Activated CD4-positive, alpha-beta T cell treated with anti-CD3 and anti-CD28 coated beads for 36 hours (primary cell): ENCODE measurements at places on chromosomes 16 and 17. TPM values are rescaled to one million over a fixed set of nuclear protein-coding genes. Genes with fewer than 3 reads are reported as not detected.
A peak's percentile ranks its signal among the peaks of the same experiment; 100 is the strongest.

DNA sequence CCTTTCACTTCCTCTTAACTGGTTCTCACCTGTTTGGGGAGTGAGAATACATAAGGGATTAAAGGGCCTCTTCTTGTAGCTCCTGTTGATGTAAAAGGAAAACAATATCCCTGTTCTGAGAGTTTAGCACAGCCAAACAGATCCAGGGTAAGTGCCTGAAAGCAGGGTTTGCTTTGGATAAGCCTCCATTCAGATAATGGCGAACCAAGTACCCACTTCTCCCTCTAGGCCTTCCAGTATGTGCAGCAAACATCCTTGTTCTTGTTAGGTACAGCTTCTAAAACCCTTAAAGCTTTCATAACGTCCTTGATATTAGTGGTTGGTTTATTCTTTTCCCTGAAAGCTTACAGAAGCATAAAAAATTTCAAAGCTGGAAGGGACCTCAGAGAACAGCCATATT is 130.6 kb upstream of the DNAH9 start:
- no peaks in the 10 kb centered on the region for H3K27me3 ChIP-seq
- no peaks in the 10 kb centered on the region for H3K4me1 ChIP-seq
- DNase-seq, result no peak
- no peak overlapping the region for H3K4me3 ChIP-seq
- no peak overlapping the region for H3K27ac ChIP-seq

DNA sequence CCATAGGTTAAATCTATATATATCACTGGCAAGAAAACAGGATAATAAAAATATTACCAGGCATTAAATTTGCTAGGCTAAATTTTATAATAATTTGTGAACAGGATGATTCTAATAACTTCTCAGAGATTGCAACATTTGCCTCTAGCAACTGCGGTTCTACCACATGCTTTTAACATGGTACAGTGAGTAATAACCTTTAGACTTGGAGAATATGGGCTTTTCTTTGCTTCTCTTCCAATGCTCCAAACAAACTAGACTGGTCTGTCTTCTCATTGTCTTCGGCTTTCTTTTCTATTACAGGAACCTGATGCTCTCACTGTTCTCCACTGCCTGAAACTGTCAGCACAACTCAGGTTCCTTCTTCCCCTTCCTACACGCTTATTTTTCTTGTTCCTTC is 80.6 kb downstream of the CA4 start:
- no peak overlapping the region for H3K27ac ChIP-seq
- no peak overlapping the region for H3K4me3 ChIP-seq
- no peak for DNase-seq
- no peaks in the 10 kb centered on the region for H3K27me3 ChIP-seq
- H3K4me1 ChIP-seq, result peaks cover 6% of the 10 kb centered on the region
- peaks cover 7% of the 10 kb centered on the region for H3K36me3 ChIP-seq

DNA sequence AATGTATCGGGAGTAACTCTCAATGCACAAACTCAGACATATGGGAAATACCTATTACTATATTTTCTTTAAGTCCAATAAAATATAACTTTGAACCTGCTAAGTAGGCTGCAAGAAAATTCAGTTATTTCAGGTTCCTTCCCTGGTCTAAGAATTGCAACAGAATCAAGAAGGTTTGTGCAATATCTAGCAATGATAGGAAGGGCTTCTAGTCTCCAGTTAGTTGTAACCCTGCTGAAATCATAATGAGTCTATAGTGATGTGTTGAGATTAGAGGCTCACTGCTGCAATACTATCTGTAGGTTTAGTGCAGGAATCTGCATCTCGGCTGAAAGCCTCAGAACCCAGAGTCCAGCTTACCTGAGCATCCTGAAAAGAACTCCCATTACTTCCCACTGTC is 110.5 kb downstream of the PMP22 start:
- DNase-seq, result no peak
- H3K4me3 ChIP-seq, result no peak overlapping the region
- H3K27ac ChIP-seq, result no peak overlapping the region

DNA sequence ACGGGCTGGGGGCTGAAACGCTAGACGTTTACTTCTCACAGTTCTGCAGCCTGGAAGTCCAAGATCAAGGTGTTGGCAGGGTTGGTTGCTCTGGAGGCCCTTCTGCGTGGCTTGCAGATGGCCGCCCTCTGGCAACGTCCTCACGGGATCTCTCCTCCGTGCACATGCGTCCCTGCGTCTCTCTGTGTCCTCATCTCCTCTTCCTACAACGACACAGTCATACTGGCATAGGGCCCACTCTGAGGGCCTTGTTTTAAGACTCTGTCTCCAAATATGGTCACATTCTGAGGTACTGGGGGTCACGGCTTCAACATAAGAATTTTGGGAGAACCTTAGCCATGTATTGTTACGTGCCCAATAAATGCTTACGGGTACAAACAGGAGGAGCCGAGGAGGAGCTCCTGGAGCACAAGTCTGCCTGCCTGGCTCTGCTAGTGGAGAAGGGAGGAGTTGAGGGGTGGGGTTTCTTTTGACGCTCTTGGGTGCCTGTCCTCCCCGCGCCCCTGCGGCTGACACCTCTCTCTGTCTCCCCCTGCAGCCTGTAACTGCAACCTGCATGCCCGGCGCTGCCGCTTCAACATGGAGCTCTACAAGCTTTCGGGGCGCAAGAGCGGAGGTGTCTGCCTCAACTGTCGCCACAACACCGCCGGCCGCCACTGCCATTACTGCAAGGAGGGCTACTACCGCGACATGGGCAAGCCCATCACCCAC is 141.1 kb downstream of the NTN1 start:
- H3K4me1 ChIP-seq, result no peaks in the 10 kb centered on the region
- H3K4me3 ChIP-seq, result no peak overlapping the region
- H3K27ac ChIP-seq, result no peak overlapping the region
- H3K27me3 ChIP-seq, result no peaks in the 10 kb centered on the region
- no peaks in the 10 kb centered on the region for H3K36me3 ChIP-seq

DNA sequence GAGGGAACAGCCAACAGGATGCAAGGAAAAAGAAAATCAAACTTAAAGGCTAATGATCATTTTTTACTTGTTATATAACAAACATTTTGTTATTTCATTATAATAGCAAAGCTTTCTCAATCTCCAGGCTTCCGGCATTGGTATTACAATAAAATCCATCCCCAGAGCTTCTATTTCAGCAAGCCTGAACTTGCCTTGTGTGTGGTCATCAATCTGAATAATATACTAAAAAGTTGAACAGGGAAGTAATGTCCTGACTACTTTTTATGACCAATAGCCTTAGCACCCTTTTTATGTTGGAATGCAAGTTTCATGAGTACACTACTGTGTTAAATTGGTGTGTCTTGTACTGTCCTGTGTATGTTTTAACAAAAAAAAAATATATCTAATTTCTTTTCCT is 27.1 kb upstream of the VWA3A start:
- peaks cover 21% of the 10 kb centered on the region for H3K36me3 ChIP-seq
- no peak for DNase-seq
- no peaks in the 10 kb centered on the region for H3K27me3 ChIP-seq
- H3K27ac ChIP-seq, result no peak overlapping the region
- H3K4me3 ChIP-seq, result no peak overlapping the region
- H3K4me1 ChIP-seq, result peaks cover 9% of the 10 kb centered on the region

- H3K36me3 ChIP-seq, result peaks cover 50% of the 10 kb centered on the region
- no peak overlapping the region for H3K4me3 ChIP-seq
- H3K27ac ChIP-seq, result no peak overlapping the region
- no peaks in the 10 kb centered on the region for H3K27me3 ChIP-seq
- no peaks in the 10 kb centered on the region for H3K4me1 ChIP-seq
Measured at GRCh38 chr17:37261286-37261685, 114.5 kb upstream of the C17orf78 start.

GRCh38 chr17:66301864-66302741 is at the start of gene PRKCA:
TSS of gene PRKCA (plus strand) at chr17:66302613.
- peaks cover 29% of the 10 kb centered on the region for H3K36me3 ChIP-seq
- no peaks in the 10 kb centered on the region for H3K27me3 ChIP-seq
- peaks cover 43% of the 10 kb centered on the region for H3K4me1 ChIP-seq
- H3K27ac ChIP-seq, result peak within 1 kb of the TSS; percentile 100

DNA sequence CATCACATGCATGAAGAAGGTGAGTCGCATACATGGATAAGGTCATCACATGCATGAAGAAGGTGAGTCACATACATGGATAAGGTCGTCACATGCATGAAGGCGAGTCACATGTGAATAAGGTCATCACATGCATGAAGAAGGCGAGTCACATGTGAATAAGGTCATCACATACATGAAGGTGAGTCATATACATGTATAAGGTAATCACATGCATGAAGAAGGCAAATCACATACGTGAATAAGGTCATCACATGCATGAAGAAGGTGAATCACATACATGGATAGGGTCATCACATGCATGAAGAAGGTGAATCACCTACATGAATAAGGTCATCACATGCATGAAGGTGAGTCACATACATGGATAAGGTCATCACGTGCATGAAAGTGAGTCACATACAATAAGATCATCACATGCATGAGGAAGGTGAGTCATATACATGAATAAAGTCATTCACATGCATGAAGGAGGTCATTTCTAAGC is 105.1 kb upstream of the SDK2 start:
- H3K27ac ChIP-seq, result no peak overlapping the region
- H3K4me3 ChIP-seq, result no peak overlapping the region
- no peak for DNase-seq

CSH1 gene
- not detected for total RNA-seq

- H3K36me3 ChIP-seq, result no peaks in the 10 kb centered on the region
- H3K27ac ChIP-seq, result no peak overlapping the region
- no peak overlapping the region for H3K4me3 ChIP-seq
- no peaks in the 10 kb centered on the region for H3K4me1 ChIP-seq
Measured at GRCh38 chr16:26961459-26961858, 105.3 kb upstream of the C16orf82 start.

DNA sequence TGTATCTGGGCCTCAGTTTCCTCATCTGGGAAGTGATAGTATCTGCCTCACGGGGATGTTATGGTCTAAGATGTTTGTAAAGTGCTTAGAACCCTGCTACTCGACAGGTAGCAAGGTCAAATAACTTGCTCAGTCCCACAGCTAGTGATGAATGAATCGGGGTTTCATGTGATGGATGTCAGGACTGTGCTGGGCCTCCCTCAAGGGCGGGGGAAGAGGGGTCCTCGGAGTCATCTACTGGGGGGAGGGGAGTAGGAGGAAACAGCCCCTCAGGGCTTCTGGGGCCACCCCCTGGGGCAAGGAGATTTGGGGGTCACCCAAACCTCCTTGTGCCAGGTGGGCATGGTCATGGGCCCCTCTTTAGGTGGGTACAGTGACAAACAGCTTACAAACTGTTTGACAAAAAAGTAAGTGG is 732 bp downstream of the PNPO start:
- H3K36me3 ChIP-seq, result peaks cover 26% of the 10 kb centered on the region
- H3K27me3 ChIP-seq, result no peaks in the 10 kb centered on the region
- peak; percentile 46 for DNase-seq
- H3K4me3 ChIP-seq, result peak overlapping the region; percentile 95
- H3K4me1 ChIP-seq, result peaks cover 65% of the 10 kb centered on the region
- H3K27ac ChIP-seq, result peak overlapping the region; percentile 91

GRCh38 chr16:69138608-69139007 is 6.2 kb downstream of the UTP4 start:
- peaks cover 75% of the 10 kb centered on the region for H3K36me3 ChIP-seq
- peaks cover 26% of the 10 kb centered on the region for H3K4me1 ChIP-seq
- DNase-seq, result no peak

ABCC11 gene
- 0.07 TPM for total RNA-seq

C16orf46 gene
- 0.34 TPM for total RNA-seq

DNA sequence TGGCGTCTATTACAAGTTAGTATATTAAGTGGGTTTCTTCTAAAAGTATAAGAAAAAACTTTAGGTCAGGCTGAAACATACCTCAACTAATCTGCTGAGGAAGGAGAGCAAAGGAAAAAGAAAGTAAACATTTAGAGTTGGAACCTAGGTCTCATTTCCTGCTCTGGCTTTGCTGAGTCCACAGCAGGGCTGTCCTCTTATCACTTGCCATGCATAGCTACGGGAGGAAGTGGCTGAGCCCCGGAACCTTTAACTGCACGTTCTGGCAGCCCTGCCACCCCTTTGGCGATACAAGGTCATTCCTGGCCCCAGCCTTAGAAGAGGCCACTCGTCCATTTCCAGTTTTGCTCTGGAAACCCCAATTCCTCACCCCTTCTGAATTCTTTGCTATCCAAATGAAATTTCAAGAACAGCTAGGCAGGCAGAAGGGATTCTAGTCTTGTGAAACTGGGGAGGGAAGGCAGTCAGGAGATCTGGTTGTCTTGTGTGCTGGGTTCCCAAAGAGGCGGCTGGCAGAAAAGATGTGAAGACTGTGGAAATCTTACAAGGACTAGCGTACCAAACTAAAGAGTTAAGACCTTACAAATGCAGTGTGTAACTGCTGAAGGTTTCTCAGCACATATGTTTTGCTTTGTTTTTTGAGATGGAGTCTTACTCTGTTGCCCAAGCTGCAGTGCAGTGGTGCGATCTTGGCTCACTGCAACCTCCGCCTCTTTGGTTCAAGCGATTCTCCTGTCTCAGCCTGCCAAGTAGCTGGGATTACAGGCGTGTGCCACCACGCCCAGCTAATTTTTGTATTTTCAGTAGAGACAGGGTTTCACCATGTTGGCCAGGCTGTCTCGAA is 19.1 kb downstream of the WIPI1 start:
- peak; percentile 63 for DNase-seq
- H3K27me3 ChIP-seq, result no peaks in the 10 kb centered on the region
- H3K4me1 ChIP-seq, result peaks cover 46% of the 10 kb centered on the region
- H3K27ac ChIP-seq, result peak overlapping the region; percentile 84
- H3K4me3 ChIP-seq, result peak overlapping the region; percentile 45
- H3K36me3 ChIP-seq, result no peaks in the 10 kb centered on the region

- no peaks in the 10 kb centered on the region for H3K27me3 ChIP-seq
- DNase-seq, result no peak
- H3K27ac ChIP-seq, result no peak overlapping the region
- H3K4me1 ChIP-seq, result peaks cover 36% of the 10 kb centered on the region
- no peaks in the 10 kb centered on the region for H3K36me3 ChIP-seq
Measured at GRCh38 chr16:14101415-14101814, 30.3 kb downstream of the MRTFB start.
